Breast epithelium (tissue), 4 donors: ENCODE measurements at places on chromosomes 7 and 10. TPM values are rescaled to one million over a fixed set of nuclear protein-coding genes. Genes with fewer than 3 reads are reported as not detected.

The MCU gene
- total RNA-seq: 20.6 TPM

DNA sequence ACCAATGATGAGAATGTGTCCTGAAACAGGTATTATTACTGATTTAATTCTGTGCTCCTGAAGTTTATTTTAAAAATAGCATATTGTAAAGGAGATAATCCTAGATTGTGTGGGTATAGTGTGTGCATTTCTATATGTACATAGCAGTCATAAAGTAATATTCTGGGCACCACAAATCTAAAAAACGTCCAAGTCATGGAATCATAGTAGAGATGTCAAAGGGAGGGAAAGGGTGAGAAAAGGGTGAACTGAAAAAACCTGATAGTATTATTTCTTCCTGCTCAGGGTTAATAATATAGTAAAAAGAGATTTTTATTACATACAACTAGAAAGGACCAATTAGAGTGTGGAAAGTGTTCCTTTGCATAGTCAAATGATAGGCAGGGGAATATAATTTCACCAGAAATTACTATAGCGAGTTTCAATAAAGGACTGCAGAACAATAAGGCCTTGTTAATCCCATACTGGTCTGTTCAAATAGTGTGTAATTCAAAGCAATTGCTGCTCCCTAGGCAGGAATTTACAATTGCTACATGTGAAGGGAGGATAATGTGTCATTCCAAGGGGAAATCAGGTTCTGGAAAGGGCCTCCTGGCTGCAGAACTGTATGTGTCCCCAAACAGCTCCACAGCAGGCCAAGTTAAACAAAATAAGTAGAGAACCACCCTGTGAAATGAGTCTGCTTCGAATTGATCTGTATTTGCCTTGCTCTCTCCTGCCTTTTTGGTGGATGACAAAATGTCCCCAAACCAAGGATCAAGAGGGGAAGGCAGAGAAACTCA lies 42.5 kb upstream of the KMT2E start:
- H3K4me1 ChIP-seq: no peaks in the 10 kb centered on the region
- no peak for DNase-seq
- no peaks in the 10 kb centered on the region for H3K36me3 ChIP-seq

- no peaks in the 10 kb centered on the region for H3K36me3 ChIP-seq
- H3K27me3 ChIP-seq: no peaks in the 10 kb centered on the region
- H3K4me1 ChIP-seq: no peaks in the 10 kb centered on the region
- H3K4me3 ChIP-seq: no peak overlapping the region
- peak overlapping the region; percentile 60 for H3K27ac ChIP-seq
- no peak for DNase-seq
These were observed 108.9 kb upstream of the FAM3C start for GRCh38 chr7:121505021-121505420.

- no peaks in the 10 kb centered on the region for H3K4me1 ChIP-seq
- H3K4me3 ChIP-seq: no peak overlapping the region
- no peaks in the 10 kb centered on the region for H3K27me3 ChIP-seq
- H3K36me3 ChIP-seq: no peaks in the 10 kb centered on the region
- H3K27ac ChIP-seq: no peak overlapping the region
- DNase-seq: no peak
These were observed 16.2 kb downstream of the ARHGAP21 start for GRCh38 chr10:24707445-24707844.

DNA sequence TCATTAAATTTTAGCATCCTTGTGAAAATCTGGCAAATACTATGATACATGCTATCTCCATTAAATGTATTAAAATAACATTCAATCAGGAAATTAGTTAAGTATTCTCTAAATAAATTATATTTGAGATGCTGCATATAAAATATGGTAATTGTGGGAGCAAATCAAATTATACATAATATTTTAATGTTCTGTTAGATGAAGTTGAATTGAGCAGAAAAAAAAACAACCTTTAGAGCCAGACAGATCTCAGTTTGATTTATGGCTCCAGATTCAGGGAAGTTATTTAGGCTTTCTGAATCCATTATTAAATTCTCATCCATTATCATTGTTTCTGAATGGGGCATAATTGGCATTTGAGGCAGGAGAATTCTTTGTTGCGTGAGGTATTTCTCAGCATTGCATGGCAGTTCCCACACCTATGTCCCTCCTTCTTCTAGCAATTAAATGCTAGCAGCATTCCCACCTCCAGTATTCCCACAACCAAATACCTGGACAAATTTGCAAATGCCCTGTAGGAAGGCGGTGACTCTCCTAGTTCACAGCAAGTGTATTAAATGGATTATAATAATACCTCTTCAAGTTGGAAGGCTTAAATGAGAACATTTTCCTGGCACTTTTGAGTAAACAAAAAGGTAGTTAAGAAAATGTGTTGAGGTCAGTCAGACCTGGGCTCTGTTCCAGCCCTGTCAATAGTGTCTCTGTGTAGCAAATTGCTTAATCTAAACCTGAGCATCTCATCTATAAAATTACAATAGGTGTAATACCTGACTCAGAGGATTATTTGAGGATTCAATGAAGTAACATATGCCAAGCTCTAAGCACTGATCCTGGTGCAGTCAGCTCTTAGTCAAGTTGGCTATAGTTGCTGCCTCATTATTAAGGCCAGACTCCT lies 108.9 kb downstream of the RNLS start:
- H3K27ac ChIP-seq: peak overlapping the region; percentile 62
- no peak overlapping the region for H3K4me3 ChIP-seq
- DNase-seq: peak; percentile 50
- H3K27me3 ChIP-seq: no peaks in the 10 kb centered on the region
- H3K36me3 ChIP-seq: no peaks in the 10 kb centered on the region
